ENCODE measurements at places on chromosomes 4 and X.

DNA sequence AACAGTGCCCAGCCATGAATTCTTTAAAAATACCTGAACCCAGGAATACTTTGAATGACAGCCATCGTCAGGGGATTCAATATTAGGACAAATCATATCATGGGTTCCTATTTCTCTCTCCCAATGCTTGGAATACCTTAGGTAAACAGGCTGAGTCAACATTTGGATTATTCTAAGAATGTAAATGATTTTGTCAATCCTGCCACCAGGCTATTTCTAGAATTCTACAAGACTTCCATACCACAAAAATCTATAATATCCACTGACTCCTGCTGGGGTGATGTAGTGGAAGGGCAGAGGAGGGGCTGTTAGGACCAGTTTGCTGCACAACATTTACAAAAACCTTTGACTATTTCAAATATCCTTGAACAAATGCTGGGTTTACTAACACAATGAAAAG lies 65.2 kb downstream of the IGFBP7 start:
- peak; percentile 62 for DNase-seq

DNA sequence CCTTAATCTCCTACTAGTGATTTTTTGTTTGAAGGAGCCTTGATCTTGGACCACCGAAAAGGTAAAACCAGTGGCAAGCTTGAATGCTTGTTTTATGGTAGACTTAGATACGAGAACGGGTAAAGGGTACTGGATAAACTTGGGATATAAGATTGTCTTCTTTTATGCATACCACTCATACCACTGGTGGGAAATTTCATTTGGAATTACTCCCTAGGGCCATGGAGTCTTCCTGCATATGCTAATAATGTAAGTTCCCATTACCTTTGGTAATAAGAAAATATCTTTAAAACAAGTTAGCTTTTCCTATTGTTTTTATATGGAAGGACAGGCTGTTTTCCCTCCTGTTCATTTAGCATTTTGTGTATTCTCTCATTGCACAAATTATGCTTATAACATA lies 11.7 kb downstream of the SMARCAD1 start:
- no peak for DNase-seq

- no peak for DNase-seq
Observed at GRCh38 chr4:15674926-15675325, 6.7 kb upstream of the FAM200B start.

- DNase-seq: no peak
Observed at GRCh38 chr4:101670897-101671296, 119.6 kb upstream of the BANK1 start.

GRCh38 chr4:11535333-11535732 lies 106.6 kb upstream of the HS3ST1 start:
- no peak for DNase-seq

GRCh38 chr4:106522839-106523238 lies 154.3 kb upstream of the GIMD1 start:
- DNase-seq: no peak

DNA sequence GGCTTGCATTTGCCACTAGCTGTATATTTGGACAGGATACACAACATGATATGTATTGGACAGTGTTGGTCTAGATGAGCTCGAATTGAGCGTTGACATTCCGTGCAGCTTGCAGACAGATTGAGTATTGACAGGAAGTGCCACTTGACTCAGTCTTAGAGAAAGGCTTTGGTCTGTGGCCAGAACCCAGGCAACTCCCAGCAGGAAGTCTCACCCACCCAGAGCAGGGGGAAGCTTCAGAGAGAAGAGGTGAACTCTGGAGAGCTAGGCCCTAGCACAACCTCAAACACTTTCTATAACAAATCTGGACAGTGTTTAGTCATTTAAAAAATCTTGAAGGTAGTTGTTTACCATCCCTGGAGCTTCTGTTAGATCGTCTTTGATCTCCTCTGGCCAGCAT lies 280.5 kb downstream of the FBXW7 start:
- no peak for DNase-seq
